ENCODE measurements at places on chromosomes 1 and 21.

DNA sequence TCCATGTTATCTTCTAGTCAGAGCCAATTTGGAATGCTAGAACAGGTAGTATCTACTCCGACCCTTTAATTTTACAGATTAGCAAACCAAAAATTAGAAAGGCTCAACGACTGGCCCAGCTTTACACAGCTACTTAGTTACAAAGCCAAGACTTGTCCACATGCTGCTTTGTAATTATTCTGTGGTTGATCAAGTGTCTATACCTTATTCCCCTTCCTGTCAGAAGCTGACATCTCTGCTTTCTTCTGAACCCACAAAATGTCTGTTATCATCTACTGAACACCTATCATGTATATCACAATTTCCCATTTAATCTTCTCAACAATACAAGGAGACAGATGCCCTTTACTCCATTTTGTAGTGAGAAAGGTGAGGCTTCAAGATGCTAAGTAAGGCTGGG lies 15.6 kb downstream of the TGFBR3 start:
- DNase-seq: no peak

- no peak for DNase-seq
Measured at GRCh38 chr1:67738401-67738800, 53.4 kb downstream of the GADD45A start.

DNA sequence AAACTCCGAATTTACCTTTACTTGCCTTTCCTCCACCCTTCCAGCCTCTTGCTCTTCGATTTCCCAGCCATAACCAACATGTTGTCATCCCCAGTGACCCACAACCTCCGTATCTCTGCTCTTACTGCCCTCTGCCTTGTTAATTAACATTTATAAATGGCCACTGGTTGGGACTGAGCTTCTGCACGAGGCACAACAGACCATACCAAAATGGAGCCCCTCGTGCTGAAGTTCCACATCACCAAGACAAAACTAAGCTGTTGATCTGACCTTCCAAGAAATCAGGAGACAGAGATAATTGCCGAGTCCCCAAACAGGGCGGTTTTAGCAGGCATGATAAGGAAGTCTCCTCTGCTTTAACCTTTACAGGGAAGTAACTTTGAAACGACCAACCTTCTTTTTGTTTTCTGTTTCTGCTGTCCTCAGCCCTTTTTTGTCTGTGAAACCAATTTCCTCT lies 71.9 kb downstream of the NMNAT2 start:
- no peak for DNase-seq

- no peak for DNase-seq
Measured at GRCh38 chr21:46151989-46152926, 3.1 kb downstream of the FTCD start.

DNA sequence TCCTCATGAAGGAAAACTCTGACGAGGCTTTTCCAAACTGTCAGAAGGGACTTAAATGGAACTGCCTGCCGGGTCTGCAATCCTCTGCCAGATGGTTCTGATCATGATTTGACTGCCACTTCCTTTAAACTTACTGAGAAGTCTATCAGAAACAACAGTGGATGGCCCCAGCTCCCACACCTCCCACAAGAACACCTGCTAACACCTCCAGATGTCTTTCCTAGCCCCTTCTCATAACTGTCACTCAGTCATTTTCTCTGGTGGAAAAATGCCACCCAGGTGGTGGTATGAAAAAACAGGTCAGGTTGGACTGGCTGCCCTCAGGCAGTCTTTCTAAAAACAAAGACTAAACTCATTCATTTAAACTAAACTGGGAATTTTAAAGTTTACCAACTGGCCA lies 66.7 kb upstream of the ABCD3 start:
- no peak for DNase-seq

GRCh38 chr1:94709891-94710581 lies 110.1 kb upstream of the SLC44A3 start:
- no peak for DNase-seq

DNA sequence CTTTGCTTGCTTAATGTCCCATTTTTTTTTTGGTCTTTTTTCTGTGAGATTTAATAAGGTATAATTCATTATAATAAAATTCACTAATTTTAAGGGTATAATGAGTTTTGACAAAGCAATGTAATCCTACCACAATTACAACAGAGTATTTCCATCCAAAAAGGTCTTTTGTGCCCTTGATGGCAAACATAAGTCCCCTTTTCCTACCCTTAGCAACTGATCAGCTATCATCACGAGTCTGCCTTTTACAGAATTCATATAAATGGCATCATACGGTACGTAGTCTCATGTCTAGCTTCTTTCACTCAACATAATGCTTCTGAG lies 7.5 kb downstream of the SDHB start:
- DNase-seq: no peak

DNA sequence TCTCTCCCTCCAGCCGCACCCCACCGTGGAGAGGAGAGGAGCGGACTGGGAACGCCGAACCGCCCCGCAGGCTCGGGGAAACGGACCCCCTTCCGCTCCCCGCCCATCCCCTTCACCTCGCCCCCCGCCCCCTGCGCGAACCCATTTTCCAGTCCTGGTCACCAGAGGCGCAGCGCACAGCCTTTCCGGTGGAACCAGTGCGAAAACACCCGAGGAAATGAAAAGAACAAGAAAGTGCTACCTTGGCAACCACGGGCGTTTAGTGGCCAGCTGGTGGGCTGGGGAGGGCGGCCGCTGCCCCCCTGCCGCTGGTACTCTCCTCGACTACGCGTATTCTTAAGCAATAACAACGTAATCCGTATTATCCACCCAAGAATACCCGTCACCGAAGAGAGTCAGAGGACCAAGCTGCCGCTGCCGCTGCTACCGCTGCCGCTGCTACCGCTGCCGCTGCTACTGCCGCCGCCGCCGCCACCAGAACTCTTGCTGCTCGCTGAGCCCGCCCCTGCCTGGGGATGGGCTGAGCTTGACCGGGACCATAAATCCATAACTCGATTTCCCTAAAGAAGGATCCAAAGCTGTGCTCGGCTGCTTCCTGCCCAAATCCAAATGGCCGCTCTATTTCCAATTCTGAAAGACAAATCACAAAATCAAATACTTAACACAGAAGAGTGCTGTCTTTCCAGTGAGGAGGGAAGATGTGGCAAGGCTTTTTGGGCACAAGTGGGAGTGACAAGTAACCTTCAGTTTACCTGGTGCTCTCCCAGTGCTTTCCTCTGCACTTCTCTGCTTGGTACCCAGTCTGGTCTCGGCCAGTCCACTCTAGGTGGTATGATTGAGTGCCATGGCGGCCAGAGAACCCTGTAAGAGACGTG lies 125.2 kb upstream of the DPYD start:
- DNase-seq: peak; percentile 1

DNA sequence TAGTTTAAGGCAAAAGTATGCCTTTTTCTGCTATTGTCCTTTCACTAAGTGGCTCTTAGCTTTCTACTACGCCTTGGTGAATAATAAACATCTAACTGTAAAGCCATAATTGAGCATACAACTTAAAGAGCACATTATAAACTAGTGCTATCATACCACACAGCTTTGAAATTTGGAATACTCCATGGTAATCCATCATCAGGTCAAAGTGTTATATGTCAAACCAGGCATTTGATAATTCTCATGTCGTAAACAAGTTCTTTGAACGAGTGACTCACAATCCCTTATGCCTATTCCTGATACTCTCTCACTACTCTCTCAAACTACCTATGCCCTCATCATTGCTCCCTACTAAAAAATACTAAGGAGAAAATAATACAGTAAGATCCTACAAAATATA lies 60.3 kb upstream of the FMN2 start:
- DNase-seq: peak; percentile 23

- no peak for DNase-seq
Measured at GRCh38 chr1:43970502-43970901, 692 bp downstream of the DPH2 start.

DNA sequence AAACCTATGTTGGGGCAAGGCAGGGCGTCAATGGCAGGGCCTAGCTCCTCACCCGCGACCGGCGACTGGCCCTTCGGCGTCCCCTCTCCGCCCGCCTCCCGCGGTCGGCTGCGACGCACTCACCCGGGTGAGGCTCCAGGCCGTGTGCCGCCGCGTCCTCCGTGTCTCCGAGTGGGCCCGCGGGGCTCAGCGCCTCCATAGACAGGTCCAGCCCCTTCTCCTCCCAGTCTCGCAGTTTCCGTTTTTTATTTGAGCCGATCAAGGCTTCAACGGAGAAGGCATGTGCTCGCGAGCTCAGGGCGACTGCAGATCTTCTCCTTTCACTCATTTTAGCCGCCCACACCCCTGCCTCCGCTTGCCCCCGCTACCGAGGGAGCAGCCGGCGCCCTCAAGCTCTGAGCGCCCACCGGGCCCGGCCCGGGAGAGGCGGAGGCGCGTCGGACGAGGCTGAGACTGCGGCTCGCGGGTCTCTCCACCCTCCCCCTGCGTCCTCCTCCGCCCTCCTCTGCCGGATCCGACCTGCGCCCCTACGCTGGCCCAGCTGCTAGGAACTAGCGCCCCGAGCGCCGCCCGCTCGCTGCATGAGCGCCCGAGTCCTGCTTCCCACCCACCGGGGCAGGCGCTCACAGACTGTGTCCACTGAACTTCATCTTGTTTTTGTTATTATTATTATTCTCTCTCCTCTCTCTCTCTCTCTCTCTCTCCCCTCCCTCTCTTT lies 516 bp downstream of the TBX15 start:
- no peak for DNase-seq

GRCh38 chr1:156746728-156747631 lies 4.5 kb downstream of the HDGF start:
- DNase-seq: peak; percentile 92

GRCh38 chr1:1225238-1225845 lies 6.5 kb downstream of the SDF4 start:
- no peak for DNase-seq

DNA sequence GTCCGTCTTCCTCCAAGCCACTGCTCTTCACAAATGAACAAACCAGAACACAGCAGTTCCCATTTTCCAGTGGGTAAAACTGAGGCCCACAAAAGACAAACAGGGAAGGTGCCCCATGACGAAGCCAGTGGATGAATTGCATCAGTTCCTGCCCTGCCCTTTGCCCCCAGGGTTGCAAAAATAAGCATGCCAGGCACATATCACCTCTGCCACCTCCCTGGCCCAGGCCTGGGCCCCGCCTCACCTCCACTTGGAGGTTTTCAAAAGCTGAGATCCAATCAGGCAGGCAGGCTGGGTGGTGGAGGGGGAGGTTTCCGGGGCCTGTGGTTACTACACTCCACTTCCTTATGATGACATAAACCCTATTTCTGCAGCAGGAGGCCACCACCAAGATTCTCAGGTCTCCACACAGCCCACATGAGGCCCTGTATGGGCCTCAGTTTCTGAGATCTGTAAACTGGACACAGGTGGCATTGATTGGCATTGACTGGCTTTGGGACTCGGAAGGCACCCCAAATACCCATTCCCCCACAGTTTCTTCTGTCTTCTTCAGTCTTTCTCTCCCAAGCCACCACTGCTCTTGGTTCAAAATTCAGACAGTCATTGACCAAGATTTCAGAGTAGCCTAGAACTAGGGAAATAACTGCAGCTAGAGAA lies 4.1 kb downstream of the KIF21B start:
- DNase-seq: peak; percentile 85

- DNase-seq: no peak
Measured at GRCh38 chr1:93703643-93704042, 22.0 kb upstream of the BCAR3 start.

- no peak for DNase-seq
Measured at GRCh38 chr1:1167398-1167821, 6.3 kb upstream of the TTLL10 start.

DNA sequence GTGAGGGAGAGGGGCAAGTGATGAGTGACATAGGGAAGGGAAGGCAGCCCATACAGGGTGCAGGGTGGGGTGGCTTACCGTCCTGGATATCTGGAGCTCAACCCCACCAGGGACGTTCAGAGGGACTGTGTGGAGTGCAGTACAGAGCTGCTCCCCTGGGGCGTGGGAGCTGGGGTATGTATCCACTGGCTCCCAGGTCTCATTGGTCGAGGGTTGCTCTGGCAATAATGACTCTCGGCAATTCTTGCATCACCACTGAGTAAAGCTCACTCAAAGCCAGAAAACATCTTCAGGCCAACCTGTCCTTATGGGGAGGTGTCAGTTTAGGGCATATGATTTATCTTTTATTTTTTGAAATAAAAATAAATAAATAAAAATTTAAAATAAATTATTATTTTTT lies 43.2 kb upstream of the RUNX3 start:
- DNase-seq: no peak

DNA sequence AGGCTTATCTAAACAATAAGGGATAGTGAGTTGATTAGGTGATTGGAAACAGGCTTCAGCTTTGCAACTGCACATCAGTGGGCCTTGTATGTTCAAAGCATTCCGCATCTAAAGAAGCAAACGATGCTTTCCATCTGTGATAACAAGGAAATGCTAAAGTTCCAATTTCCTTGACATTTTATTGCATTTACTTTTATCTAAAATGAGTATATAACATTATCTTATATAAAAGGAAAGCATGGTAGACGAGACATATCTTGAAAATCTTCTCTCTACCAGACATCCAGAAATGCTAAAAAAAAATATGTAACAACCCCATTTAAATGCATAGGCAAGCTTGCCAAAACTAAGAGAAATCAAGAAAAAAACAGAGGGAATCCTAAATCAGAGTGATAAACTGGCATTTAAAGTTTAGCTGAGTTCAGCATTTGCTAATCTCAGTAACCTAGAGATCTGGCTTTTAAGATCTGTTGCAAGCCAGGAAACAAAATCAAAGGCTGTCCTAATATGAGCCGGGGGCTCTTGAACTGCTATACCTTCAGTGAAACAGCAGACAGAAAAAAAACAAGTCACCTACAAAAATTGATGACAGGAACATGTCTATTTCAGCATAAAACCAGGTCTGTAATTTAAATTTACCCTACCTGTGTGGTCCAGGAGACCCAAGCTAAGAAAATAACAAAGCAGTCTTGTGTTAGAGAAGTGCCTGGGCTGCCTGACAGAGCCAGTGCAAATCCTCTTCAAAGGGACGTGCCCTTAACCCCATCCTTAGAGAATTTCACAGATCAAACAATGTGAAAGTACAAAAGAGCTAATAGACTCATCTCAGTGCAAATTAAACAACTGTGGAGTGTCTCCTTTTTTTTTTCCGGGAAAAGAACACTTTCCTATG lies 3.1 kb upstream of the RGS13 start:
- DNase-seq: no peak

- no peak for DNase-seq
Measured at GRCh38 chr1:23430803-23431202, 6.3 kb upstream of the TCEA3 start.

GRCh38 chr1:37575692-37576091 lies 19.0 kb downstream of the DNALI1 start:
- DNase-seq: no peak

DNA sequence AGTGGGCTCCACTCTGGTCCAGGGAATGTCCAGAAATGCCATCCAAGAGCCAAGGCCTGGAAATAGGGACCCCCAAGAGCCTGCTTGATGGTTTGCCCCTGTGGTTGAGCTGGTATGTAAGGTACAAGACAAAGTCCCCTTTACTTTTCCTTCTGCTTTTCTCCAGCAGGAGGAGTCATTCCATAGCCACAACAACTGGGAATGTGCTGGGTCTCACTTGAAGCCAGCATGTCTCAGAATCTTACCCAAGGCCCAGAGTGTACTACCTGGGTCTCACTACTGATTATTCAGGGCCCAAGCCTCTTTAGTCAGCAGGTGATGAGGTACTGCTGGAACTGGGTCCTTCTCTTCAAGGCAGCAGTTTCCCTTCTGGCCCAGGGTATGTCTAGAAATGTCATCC lies 62.1 kb upstream of the CD55 start:
- no peak for DNase-seq
